Thoracic aorta endothelial cell (primary cell): ENCODE measurements at places on chromosomes 13 and 19. TPM values are rescaled to one million over a fixed set of nuclear protein-coding genes. Genes with fewer than 3 reads are reported as not detected.

The SMIM44 gene
- total RNA-seq, result not detected in 2 replicates

The CNN1 gene
- 0.13 TPM in 1 of 2 replicates, not detected in the other for total RNA-seq

The SOX1 gene
- total RNA-seq, result not detected in 2 replicates

The CABP5 gene
- total RNA-seq, result not detected in 2 replicates

The MUC16 gene
- not detected in 2 replicates for total RNA-seq

The COX7A1 gene
- total RNA-seq, result 2.4 and 4.5 TPM in 2 replicates

The VAV1 gene
- total RNA-seq, result not detected in 2 replicates

The MBD3L2 gene
- not detected in 2 replicates for total RNA-seq

The ZGLP1 gene
- 0.27 and 0.79 TPM in 2 replicates for total RNA-seq
